HFFc6 (cell line): ENCODE measurements at places on chromosomes 5 and 9.
A peak's percentile ranks its signal among the peaks of the same experiment; 100 is the strongest.

DNA sequence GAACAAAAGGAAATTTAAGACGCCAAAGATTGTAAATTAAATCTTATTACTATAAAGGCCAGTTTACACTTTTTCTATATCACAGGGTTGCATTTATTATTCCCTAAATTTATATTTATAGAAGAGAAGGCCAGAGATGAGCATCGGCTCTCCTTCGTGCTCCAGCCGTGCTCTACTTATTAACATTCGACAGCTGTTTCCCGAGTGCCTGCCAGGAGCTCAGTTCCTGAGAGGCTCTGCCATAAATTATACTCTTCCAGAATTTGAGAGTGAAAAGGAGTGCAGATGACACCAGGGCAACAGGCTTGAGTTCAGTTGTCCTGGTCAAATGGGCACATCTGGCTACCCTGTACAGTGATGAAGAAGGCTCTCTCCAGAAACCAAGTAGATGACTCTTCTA lies 70.1 kb downstream of the PCSK5 start:
- DNase-seq, result no peak

GRCh38 chr5:132459031-132459982 lies 31.3 kb downstream of the IRF1 start:
- DNase-seq, result no peak

DNA sequence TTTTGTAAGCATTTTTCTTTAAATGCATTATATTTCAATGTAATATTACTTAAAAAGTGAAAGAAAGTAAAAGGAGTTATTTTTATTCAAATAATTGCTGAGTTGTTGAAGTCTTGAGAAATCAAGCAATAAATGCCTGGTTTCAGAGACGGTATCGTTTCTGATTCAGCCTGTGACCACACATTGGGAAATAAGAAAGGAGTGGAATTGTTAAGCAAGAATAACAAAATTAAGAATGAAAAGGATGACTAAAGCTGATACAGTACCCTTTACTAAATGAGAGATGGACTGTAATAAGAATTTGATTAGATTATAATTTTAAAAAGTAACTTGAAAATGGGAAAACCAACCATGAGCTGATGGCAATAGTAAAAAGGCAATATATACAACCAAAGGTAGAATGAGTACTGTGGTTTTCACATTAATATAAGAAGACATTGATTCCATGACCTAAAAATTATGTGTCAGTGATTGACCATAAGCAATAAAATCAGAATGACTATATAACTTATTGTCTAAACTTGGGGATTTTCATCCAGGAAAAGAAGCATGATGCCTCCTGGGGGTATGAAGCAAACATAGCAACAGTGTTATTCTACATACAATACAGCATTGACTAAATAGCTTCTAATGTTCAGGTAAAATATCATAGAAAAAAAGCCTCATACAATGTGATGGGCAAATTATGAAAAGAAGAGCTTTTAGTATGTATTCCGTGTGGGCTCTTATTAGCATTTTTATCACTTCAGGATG lies 101.9 kb upstream of the PRDM9 start:
- no peak for DNase-seq

DNA sequence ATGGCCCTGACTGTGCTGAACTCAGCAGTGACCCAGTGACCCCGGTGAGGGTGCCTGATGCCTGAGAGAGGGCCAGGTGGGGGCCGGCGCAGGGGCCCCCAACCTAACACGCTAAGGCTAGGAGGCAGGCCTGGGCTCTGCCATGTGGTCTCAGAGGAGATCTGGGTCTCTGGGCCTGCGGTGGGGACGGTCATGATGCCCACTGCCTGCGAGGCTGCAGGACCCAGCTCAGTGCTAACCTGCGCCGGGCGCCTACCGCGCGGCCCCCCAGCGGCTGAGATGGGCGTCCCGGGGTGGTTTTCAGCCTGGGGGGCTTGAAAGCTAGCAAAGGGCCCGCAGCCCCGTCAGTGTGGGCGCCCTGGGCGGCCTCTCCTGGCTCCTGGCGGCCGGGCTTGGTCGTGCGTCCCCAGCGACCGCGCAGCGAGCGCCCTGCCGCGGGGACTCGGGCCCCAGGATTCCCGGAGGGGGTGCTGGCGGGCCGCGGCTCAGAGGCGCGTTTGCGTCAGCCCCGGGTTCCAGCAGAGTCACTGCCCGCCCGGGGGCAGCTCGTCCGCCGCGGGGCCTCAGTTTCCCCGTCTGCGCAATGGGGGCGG lies 2.5 kb downstream of the EGFL7 start:
- no peak for DNase-seq

GRCh38 chr9:135156525-135157510 lies 69.3 kb downstream of the OLFM1 start:
- peak; percentile 2 for DNase-seq

GRCh38 chr9:81729135-81729534 lies 39.8 kb upstream of the TLE1 start:
- no peak for DNase-seq

DNA sequence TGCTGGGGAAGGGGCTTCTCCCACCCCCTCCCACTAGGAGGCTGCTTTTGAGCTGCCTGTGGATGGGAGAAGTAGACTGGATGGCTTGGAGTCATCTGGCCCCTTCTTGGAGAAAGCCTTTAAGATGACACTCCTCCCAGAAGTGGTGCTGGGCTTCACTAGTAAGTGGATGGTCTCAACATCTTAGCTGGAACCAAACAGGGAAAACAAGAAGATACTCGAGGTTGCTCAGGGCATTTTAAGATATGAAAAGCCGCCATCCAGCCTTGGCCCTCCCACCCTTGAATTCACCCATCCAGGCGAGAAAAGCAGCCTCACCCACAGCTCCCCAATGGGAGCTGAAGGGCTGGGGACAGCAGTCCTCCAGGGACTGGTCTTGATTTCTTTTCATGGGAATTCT lies 7.8 kb upstream of the SMIM32 start:
- no peak for DNase-seq

DNA sequence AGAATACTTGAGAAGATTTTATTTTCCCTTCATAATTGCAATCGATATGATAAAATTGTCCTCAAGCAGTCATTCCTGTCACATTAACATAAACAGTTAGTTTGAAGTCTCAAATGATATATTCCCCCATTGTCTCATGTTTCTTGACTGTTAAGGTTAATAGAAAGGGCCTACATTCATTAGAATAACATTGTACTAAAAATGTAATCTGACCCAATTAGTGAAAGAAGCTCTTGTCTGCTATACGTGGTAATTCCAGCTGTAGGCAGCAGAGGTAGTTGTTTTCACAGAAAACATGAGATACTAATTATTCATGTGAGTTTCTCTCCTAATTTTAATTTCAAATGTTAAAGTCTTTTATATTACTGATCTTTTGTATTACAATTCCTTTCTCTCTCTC lies 25.9 kb upstream of the AP3B1 start:
- peak; percentile 27 for DNase-seq

GRCh38 chr9:115262952-115263351 lies 145.0 kb upstream of the TNC start:
- peak; percentile 45 for DNase-seq

DNA sequence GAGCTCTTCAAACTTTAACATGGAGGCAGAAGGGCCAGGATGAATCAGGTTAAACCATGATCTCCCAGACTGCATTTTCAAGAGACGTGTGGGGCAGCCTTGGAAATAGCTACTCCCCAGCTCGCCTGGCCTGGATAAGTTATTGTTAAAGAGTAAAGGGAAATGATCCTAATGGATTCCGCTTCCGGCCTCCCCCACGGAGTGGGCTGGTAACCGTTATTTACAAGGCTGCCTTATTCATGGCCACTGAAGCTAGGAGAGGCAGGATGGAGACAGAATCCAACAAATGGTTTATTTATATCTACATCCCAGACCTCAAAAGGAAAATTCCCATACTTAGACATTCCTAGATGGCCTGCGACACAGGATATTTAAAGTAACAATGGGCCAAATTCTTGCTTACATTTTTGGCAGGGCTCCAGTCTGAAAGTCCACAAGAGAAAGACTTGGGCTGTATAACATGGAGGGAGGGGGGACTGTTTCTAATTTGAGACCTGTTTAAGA lies 27.9 kb downstream of the SPRY4 start:
- peak; percentile 72 for DNase-seq

DNA sequence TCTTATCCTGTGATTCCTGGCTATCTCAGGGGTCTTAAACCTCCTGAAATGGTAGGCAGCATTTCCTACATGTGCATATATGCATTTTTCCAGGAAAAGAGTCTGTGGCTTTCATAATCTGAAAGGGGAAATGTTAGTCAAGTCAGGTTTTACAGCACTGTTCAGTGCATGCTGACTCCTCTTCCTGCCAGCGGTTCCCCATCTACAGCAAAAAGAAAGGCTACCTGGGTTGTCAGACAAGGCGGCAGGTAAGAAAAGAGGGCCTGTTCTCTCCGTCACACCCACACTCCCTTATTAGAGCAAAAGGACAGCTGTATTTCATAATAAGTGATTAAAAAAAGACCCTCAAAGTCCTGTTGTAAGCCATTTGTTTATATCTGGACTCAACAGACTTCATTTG lies 4.3 kb upstream of the SPATA6L start:
- no peak for DNase-seq

GRCh38 chr5:133307275-133307674 lies 255.5 kb downstream of the HSPA4 start:
- no peak for DNase-seq

DNA sequence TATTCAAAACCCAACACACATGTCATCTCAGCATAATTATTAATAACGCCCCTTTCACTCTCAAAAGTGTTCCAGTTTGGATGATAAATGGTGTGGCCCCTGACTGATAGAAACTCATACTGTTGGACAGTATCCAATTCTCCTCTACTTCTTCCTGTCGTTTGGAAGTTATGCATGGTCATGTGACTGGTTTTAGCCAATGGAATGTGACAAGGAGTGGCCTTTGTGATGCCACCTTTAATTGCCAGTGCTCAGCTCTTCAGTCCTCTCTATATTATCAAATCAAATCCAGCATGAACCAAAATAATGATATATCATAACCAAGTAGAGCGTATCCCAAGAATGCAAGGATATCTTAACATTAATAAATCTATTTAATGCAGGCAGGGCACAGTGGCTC lies 117.8 kb upstream of the SPIN1 start:
- DNase-seq, result peak; percentile 9
